Kidney (tissue), 22 donors: ENCODE measurements at places on chromosomes 5 and 9.

- no peak for DNase-seq
These were observed 42.4 kb downstream of the FYB1 start for GRCh38 chr5:39176759-39177630.

DNA sequence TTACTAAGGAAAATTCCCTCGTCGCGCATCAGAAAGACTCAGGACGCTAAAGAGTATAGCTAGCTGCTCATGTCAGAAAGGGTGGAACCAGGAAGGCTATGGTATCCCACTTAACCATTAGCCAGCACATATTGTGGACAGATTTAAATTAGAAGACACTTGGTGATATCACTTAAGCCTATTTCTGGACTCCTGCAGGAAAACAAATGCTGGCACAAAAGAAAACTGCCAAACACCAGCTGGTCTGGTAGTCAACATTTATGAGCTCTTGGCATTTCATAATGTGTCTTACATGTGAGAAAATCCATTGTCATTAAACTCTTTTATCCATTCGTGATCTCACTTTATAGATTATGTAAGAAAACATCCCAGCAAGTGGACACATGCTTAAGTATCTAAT, 377.4 kb downstream of the PTPRD start:
- no peak for DNase-seq

DNA sequence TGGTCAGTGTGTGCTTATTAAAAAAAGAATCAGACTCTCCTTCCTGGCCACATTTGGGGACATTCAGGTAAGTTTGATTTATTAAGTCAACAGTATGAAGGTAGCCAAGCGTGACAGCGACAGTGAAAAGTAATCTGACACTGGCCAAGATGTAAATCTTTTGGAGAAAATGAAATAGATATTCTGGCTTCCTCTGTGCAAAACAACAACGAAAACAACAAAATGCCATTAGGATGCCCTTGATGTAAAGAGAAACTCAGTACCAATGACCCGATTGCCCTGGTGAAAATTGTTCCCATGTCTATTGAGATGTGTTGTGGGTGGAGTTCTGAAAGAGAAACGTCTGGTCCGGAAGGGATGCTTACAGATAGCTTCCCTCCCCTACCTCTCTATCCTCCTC, 267.8 kb downstream of the MAT2B start:
- DNase-seq = peak; percentile 53

- no peak for DNase-seq
These were observed 63.9 kb downstream of the ERAP1 start for GRCh38 chr5:96743805-96744204.

GRCh38 chr9:30522061-30522460, 1862.4 kb upstream of the ACO1 start:
- no peak for DNase-seq

DNA sequence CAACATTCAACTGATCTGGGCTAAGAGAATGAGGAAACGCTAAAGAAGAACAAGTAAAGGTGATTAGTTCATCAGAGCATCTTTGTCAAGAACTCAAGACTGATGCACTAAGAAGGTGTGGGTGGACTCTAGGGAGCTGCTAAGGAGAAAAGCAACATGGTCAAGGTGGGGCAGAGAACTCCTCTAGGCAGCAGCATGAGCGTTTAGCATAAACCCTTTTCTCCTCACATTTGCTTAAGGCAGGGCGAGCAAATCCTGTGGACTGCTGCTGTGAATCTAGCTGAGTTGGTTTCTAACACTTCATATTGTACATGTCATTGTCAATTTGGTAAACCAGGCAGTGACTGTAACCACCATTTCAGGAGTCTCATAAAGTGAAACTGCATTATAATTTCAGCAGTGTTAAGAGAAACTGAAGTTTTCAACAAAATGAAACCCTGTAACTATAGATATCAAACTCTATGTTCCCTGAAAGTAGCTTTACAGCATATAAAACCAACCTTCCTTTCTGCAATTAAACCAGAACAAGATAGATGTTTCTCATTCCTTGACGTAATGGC, 45.9 kb upstream of the MAN2A1 start:
- DNase-seq = no peak

DNA sequence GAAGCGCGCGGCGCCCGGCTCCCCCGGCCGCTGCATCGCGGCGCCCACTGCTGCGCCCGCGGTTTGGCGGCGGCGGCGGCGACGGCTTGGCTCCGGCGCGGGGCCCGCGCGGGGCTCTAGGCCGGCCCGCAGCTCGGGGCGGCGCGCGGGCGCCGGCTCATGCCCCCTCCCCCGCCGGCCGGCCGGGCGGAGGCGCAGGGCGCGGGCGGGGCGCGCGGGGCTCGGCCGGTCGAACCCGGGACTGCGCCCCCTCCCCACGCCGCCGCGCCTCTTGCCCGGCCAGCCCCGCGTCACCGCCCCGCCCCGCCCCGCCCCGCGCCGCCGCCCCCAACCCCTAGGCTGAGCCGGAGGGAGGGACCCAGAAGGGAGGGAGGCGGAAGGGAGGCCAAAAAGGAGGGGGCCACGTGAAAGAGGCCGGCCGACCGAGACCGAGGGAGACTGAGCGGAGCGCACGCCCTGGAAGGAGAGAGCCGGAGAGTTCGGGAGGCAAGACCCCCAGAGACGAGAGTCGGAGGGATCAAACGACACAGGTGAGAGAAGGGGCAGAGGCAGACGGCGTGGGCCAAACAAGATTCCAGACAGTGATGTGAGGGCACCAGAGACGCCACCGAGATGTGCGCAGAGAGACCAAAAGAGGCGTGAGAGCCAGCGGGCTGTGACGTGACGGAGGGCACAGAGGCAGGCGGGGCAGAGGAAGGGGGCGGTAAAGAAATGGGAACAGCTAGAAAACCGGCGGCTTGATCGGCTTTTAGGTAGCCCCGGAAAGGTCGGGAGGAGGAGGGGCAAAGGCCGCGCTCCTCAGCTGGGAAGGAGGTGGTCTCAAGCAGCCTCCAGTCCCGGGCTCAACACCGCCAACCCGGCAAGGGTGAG, at the start of gene BARX1:
Gene BARX1 (minus strand): TSS at position 245 of the 870 bp plus-strand sequence. CDS start 209 bp downstream, at position 36.
- DNase-seq = no peak

- DNase-seq = peak; percentile 17
These were observed 291.1 kb upstream of the TUT7 start for GRCh38 chr9:86645303-86645702.

DNA sequence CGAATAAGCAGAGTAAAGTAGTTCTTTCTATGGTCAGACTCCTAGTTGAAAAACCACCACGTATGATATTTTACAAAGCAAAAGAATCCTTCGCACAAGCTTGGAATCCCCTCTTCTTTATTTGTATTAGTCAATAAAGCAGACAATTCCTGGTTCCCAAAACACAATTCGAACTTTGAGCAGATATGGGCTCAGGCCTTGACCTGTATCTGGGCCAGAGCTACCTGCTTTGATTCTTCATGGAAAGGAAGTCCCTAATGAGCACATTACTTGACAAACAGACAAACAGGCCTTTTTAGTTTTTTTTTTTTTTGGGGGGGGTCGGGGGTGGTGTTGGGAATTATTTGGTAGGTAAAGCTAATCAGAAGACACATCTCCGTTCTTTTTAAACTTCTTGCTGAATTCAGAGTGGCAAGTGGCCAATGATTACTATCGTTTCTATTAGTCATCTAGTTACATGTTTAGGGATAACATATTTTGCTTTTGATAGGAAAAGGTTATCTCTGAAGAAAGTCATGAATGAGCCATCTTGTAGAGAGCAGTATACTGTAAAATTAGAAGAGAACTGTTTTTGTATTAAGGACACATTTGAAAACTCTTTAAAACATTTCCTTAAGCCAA, 116.6 kb upstream of the HMHB1 start:
- DNase-seq = no peak

- DNase-seq = no peak
These were observed 162.4 kb upstream of the ZNF608 start for GRCh38 chr5:124908581-124909451.

- peak; percentile 11 for DNase-seq
These were observed 97.2 kb downstream of the PCSK1 start for GRCh38 chr5:96335873-96336272.

DNA sequence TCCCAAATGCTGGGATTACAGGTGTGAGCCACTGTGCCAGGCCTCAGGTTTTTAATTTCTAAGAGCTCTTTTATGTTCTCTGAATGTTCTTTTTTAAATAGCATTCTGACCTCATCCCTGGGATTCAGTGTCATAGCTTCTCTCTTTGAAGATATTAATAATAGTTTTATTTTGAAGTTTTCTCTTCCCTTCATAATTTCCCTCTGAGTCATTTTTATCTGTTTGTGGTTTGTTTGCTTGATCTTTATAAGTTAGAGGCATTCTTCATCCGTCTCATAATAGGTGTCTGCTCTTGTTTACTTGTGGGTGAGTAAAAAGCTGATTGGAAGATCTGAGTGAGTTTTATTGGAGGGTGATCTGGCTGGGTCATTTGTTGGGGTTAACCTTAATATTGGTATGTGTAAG, 12.5 kb upstream of the MAMDC2 start:
- no peak for DNase-seq

DNA sequence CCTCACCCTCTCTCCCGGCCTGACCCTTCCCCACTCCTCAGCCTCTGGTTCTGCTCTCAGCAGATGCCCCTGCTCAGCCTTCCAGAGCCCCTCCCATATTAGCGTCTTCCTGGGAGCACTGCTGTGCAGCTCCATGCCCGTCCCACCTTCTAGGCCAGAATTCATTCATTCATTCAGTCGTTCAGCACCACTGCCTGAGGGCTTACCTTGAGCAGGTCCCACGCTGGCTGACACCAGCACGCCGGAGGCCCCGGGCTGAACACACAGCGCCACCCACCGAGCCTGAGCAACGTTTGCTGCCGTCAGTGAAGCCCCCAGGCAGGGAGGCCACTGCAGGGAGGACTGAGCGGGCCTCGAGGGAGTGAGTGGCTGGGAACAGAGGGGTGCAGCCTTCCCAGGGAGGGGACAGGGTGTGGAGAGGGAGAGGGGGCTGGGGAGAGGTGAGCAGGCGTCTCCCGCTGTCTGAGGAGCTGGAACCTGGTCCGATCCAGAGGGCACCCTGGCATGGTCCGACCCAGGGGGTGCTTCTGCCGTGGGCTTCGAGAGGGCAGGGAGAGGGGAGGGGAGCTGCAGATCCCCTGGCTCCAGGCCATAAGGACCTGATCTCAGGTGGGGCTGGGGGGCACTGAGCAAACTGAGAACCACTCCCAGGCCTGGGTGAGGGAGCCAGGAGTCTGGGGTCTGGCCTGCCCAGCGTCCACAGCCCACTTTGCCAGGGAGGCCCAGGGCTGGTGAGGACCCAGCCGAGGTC, 98.8 kb upstream of the RAPGEF1 start:
- DNase-seq = no peak

DNA sequence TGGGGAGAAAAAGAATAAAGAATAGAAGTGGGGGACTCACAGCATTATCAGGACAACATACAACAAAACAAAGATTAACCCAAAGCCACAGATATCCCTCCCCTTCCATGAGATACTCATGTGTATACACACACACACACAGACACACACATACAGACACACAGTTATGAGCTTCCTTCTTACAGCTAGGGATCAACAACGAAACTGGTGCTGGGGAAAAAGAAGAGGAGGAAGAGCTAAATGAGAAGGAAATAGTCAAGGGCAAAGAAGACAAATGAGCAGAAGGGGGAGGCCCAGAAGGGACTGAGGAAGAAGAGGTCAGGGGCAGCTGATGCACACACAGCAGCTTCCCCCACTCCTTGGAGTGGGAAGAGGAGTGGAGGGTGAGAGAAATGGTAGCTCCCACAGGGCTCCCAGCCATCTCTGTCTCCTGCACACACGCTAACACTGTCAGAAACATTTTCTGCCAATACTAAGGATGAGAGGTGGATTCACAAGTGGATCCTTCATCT, 66.2 kb downstream of the SIL1 start:
- no peak for DNase-seq

- no peak for DNase-seq
These were observed 166.7 kb downstream of the TTLL11 start for GRCh38 chr9:121926351-121926801.

DNA sequence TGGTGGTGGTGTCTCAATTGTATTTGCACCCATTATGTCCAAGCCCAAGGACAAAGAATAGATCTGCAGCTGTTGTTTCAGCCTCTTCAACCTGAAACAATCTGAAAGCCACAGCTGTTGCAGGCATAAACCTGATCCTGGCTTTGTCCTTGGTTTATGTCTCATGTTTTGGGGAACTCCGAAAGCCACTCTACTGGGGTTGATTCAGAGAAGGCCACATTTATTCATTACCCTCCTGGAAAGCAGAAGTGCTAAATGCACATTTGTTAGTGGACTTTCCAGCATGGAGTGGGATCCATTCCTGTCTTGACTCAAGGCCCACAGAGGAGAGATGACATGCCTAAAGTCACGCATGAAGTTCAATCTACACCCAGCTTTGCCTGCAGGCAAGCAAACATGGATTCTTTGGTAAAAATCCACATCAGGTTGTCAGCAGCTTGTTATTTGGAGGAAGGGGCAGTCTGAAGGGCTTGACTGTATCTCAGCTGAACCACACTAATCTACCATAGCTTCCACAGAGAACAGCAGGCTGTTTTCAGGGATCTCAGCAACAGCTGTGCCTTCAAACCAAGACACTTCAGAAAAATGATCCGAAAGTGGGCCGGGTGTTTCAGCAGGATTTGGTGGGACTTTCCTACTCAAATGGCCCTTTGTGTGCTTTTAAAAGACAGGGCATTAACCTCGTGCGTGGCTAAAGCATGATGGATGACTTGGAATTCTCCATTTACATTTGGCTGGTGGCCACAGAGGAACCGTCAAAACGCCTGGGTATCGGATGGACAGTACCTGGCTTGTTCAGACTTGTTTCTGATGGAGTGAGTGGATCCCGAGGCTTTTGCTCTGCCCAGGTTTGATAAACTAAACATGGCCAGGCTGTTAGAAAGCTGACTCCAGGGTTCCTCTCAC, 36.2 kb upstream of the ADAM19 start:
- DNase-seq = no peak

GRCh38 chr5:126965061-126965475, 65.3 kb downstream of the MARCHF3 start:
- DNase-seq = no peak

DNA sequence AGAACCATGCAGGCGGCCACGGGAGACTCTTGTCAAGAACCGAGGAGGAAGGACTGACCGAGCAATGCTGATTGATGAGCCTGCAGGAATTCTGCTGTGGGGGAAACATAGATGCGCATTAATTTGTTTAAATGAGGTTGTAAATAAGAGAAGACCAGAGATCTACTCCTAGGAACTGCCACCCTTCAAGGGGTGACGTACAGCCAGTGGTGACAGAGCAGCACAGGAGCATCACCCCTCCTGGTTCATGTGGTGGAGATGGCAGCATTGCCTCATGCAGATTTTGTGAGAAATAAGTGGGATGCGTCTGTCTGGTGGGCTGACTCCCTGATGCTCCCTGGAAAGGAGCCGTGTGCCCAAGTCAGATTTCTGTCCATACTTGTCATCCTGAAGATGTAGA, 22.2 kb downstream of the SRD5A1 start:
- no peak for DNase-seq

GRCh38 chr9:105053209-105053652, 125.3 kb upstream of the ABCA1 start:
- DNase-seq = no peak

- no peak for DNase-seq
These were observed 45.3 kb downstream of the CWC27 start for GRCh38 chr5:64814073-64814472.

DNA sequence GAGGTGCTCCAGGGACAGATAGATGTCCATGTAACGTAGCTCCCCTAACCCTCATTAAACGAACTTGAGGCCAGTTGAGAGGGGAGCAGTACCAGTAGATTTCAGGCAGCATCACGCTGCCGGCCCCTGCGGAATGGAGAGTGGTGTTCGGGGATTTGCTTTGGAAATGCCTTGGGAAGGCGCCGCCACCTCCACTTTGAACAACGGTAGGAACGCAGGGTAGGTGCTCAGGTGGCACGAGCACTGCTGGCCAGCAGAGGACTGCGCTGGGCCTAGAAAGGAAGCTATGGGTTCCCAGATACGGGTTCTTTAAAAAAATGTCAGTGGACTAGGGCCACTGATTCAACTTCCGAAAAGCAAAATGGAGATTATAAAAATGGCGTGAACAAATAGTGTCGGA, 271.8 kb downstream of the FANCC start:
- DNase-seq = no peak
